ENCODE measurements at places on chromosomes 6 and 20.

DNA sequence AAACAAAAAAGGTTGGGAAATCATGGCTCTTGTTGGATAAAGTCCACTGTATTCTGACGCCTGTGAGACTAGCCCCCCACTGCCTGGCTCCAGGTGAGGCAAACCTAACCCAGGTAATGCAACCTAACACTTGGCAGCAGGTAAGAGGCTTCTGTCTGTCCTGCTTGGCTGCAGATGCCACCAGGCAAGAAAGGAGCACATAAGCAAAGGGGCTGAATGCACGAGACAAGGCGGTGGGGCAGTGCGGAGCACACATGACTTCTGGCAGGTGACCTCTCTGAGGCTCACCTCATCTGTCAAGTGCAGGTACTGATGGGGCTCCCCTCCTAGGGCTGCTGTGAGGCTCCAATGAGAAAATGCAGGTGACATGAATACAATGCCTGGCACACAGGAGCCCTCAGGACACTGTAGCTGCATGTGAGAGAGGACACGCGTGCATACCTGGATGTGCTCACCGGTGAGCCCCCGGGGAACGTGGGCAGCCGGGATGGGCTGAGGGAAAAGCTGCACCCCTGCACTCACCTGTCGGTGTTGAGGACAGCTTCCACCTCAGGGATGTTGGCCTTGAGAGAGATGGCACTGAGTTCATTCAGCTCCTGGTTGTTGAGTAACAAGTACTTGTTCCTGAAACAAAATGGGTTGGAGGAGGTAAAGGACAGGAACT is 54.1 kb downstream of the MYH7B start:
- DNase-seq: no peak

DNA sequence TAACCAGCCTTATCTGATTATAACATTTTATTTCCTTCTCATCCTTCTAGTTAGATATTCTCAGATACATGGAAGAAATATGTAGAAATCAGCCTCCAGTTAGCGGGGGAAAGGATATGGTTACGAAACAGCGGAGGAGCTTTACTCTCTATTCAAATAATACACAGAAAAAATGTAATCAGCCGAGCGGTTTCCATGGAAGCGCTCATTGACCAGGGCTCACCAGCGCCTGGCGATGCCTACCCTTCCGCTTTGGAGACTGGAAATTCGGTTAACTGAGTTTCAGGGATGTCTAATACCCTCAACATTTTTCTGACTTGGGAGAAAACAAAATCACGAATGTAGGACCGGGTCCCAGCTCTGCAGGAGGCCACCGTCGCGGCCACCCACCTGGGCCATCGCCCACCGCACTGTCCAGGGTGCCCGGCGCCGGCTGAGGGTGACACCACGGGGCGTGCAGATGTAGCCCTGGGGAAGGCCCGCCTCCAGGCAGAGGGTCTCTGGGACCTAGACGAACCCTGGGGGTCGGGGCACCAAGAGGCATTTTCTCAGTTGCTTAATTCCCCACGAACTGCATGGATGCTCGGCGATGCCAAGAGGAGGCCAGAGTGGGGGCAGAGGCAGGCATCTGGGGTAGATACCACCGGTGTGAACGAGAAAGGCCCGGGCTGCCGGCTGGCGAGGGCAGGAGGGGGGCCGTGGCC is 1.7 kb downstream of the PRR18 start:
- no peak for DNase-seq

- no peak for DNase-seq
Observed at GRCh38 chr6:160455081-160455480, 106.9 kb downstream of the SLC22A3 start.

DNA sequence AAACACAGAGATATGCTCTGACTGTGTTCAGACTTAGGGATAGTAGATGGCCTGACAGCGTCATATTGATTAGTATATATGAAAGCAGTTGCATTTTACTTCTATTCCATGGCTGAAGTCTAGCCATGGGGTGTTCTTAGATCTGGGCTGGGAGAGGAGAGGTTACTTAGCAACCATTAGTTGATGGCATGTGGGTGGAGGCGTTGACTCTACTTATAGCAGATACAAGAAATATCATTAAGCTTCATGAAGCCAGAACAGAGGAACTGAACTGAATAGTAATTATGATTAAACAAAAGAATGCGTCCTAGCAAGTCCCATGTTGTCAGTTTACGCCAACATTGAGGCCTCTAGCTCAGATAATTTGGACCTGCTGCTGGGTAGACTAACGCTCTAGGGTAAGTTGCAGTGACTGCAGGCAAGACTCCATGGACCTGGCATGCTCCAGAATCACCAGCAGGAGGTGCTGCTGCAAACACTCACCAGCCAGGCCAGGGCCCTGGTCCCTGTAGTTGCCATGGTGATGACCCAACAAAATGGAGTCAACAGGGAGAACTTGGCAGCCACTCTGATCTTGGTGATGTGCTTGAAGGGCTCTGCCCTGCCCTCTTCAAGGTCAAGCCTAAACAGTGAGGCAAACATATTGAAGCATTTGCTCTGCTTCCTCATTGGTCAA is 477.3 kb downstream of the PREX1 start:
- DNase-seq: no peak

DNA sequence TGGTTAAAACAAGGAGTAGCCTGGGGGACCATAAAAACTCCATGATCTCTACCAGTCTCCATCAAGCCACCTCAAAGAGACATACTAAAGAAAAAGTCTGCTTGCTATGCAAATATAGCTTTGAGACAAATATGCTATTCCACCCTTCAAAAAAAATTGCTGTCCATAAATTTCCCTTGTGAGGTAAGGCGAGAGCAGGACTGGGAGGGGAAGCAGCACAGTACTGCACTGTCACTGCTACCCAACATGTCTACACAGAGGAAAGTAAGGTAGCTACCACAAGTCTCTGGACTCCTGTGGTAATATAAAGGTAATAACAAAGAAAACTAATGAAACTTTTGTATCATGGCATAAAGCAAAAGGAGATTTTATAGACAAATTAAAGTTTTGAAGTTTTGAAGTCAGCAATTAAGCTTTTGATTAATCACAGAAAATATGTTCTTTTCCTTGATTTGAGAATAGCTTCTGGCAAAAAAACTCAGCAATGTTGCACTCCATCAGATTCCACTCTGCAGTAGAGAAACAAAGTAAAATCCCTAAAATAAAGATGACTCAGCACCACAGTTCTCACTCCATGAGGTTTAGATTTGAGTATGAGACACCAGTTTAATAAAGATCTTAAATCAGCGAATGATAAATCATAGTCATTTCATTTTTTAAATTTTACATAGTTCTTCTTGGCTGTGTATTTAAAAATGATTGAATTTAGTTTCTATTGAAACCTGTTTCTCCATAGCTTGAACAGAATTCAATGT is 602.4 kb downstream of the COL12A1 start:
- DNase-seq: no peak

DNA sequence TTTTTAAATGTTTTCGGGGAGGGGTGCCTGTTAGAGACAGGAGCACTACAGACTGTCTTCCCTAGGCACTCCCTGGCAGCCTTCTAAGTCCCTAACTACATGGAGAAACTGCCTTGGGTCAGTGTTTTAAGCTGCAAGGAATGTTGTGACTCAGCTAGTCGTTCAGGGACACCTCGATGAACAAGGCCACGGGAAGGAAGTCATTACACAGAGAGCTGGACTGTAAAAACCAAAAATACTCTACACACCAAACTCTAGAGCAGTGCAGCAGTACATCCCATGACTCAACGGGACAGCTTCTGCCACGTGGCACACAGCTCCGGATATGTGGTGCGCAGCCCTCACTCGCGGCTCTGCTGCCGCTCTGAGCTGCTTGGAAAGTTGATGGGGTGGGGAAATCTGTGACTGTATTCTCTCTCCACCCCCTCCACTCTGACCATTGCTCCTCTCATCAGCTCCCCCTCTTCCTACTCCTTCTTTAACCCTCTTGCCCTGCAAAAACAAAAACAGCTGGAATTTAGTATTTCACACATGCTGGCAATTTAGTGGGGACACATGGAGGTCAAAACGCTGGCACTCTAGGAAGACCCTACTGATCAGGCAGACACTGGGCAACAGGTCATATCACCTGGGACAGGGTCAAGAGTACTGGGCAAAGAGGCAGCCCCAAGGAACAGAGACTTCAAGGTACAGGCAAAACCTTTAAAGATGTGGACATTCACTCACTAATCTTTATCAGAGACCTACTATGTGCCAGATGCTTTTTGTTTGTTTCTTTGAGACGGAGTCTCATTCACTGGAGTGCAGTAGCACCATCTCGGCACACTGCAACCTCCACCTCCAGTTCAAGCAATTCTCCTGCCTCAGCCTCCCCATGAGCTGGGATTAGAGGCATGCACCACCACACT is 10.9 kb upstream of the LPIN3 start:
- peak; percentile 80 for DNase-seq

GRCh38 chr6:21847711-21848480 is 254.3 kb downstream of the SOX4 start:
- DNase-seq: no peak

GRCh38 chr6:157546321-157546720 is 165.3 kb downstream of the ZDHHC14 start:
- no peak for DNase-seq

DNA sequence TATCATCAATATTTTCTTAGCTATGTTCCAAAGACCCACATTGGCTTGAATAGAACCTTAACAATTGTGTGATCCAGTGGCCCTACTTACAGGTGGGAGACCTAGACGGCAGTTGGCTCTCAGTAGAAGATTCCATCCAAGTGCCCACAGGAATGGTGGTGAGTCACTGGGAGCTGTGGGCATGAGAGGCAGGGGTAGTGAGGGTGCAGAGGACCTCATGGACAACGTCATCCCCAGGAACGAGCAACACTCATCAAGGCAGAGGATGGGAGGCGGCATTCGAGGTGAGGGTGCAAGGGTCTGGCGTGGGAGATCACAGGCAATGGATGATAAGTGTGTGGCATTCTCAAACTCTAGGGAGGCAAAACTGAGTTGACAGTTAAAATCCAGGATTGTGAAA is 17.5 kb upstream of the SPO11 start:
- no peak for DNase-seq

DNA sequence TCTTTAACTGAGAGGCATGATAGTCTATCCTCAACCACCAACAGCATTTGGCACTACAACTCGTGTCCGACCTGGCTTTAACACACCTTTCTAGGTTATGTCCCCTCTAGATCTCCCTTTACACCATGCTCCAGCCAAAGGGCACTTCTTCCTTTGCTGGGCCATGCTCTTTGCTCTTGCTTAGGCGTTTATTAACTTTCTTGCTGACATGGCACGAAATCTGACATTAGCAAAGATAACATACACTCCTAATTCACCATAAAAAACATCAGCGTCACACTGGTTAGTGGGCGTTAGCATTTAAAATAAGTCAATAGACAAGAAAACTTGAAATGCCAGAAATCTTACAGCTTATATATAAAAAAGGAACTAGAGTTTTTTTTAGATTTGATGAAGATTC is 47.3 kb upstream of the ADGRG6 start:
- no peak for DNase-seq

DNA sequence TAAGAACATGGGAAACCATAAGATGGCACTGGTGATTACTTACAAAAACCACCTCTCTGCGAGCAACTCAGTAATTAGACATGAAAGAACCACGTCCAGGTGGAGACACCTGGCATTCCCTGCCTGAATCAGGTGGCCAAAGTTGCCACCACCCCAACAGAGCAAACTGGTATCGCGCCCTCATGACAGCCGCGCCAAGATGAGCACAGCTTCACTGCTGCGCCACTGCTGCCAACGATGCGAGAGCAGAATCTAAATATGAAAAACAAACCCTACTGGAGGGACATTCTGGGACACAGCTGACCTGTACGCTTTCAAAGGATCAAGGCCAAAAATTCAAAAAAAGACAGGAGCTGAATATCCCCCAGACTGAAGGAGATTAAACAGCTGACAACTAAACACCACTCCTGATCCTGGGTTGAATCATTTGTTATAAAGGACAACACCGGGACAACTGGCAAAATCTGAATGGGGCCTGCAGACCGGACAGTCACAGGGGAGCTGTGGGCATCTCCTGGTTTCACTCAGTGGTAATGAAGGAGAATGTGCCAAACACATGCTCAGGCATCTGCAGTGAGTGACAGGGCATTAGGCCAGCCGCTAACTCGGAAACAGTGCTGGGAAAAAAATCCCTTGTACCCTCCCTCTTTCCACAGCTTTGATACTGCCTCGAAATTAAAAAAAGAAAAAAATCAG is 17.4 kb downstream of the CST7 start:
- DNase-seq: no peak

GRCh38 chr6:125164696-125165095 is 11.1 kb downstream of the TPD52L1 start:
- DNase-seq: no peak

- DNase-seq: no peak
Observed at GRCh38 chr20:40525351-40525750, 163.7 kb downstream of the MAFB start.

DNA sequence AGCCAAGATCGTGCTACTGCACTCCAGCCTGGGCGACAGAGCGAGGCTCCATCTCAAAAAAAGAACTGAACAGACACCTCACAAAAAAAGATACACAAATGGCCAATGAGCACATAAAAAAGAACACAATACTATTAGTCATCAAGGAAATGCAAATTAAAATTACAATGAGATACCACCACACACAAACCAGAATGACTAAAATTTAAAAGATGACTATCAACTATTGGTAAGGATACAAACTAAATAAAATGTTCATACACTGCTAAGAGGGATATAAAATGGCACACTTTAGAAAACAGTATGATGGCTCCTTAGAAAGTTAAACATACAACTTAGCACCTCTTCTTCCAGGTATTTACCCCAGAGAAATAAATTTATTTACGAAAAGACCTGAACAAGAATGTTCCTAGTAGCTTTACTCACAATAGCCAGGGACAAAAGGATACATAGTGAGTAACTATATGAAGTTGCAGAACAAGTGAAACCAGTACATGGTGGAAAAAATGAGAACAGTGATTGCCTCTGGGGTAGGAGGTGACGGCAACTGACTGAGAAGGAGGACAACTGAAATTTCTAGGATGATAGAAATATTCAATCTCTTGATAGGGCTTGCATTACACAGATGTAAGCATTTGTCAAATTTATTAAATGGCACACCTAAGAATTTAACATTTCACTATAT is 53.2 kb downstream of the FAM8A1 start:
- no peak for DNase-seq

GRCh38 chr6:113620386-113620785 is 236.8 kb upstream of the MARCKS start:
- no peak for DNase-seq

All from thoracic aorta (tissue), 2 donors.